ENCODE measurements at places on chromosomes 11 and 22. TPM values are rescaled to one million over a fixed set of nuclear protein-coding genes. Genes with fewer than 3 reads are reported as not detected.
A peak's percentile ranks its signal among the peaks of the same experiment; 100 is the strongest.

The KDM4E gene
- not detected for total RNA-seq

The TMEM121B gene
- 7.9 TPM for total RNA-seq

The LRRN4CL gene
- total RNA-seq, result 0.26 TPM

The SLC2A11 gene
- 13.7 TPM for total RNA-seq

GRCh38 chr11:122784325-122784955, 53.9 kb upstream of the CRTAM start:
- no peak for DNase-seq

DNA sequence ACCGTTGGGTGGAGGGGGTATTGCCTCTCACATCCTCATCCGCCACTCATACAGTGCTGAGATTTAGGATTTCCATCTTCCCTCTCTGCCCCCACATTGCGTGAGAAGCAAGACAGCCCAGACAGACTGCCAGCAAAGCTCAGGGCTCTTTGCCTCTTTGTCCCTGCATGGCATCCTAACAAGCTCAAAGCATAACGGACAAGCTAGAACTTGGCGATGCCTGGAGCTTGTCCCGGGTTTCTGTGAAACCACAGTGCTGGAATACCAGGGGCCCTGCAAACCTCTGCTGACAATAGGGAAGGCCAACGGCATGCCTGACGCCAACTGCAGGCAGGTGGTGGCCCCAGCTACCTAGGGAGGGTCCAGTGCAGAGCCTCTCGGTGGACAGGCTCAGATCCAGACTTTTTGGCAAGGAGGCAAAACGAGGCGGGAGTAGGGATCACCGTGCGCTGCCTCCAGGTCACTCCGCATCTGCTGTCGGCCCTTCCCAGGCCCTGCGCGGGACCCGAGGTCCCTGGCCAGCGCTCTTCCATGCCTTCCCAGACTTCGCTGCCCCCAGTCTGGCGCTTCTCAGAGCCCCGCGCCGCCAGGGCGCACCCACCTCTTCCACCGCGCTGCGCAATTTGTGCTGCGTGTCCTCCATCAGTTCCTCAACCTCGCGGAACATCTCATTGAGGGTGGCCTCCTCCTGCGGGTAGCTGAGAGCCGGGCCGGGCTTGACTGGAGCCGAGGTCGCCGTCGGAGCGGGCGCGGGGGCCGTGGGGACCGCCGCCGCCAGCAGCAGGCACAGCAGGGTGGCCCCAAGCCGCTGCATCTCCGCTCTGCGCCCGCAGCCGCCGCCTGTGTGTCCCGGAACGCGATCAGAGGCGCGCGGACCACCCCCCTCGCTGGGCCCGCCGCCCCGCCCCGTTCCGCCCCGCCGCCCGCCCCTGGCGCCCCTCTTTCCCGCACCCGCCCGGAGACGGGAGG, at the start of gene DKK3:
Gene DKK3 (minus strand): TSS at position 858 of the 969 bp plus-strand sequence. CDS start 44 bp downstream, at position 814.
- DNase-seq, result peak; percentile 78

DNA sequence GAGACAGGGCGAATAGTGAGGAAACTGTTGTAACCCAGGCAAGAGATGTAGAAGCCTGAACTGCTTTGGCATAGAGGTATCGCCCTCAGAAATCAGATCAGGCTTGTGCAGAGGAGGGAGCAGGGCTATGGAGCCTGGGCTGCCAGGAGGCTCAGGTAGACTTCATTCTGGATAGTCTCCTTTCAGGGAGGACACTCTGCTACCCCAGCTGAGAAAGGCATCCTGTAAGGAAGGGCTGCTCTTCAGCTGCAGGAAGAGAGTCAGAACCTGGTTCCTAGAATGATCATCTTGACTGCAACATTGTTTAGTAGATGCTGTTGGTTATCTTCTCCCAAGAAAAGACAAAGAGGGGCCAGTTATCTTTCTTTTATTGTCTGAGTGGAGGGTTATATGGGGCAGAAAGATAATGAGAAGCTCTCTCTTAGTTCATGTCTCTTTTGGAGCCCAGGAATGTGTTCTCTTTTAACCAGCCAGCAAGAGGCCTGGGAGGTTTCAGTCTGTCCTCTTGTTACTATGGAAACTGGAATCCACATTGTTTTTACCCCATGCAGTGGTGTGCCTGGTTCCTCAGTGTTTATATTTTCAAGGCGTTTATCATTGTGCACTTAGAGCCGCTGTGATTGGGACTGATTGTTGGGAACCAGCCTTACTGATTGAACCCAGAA, 95.7 kb downstream of the STIM1 start:
- DNase-seq, result peak; percentile 67
